Thoracic aorta (tissue), 2 donors: ENCODE measurements at places on chromosomes 3 and 15.

GRCh38 chr3:195870442-195870841, 37.9 kb downstream of the TNK2 start:
- no peaks in the 10 kb centered on the region for H3K27me3 ChIP-seq
- H3K4me1 ChIP-seq: no peaks in the 10 kb centered on the region
- peaks cover 47% of the 10 kb centered on the region for H3K36me3 ChIP-seq
- no peak overlapping the region for H3K4me3 ChIP-seq

DNA sequence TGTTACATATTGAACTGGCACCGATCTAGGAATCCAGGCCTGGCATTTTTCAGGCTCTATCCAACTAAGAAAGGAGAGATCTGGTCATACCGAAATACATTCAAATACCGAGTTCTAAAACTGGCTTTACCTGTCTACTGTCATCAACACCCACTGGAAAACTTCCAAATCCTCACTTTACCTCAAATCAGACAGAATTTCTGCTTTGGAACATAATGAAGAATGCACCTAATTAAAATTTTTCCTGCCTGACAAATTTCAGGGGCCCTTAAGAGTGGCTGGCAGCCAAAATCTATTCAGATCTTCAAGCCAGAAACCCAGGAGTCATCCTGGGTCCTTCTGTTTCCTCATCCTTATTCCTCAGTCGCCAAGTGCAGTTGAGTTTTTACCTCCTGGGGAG, 198.6 kb upstream of the FEZF2 start:
- H3K27me3 ChIP-seq: no peaks in the 10 kb centered on the region
- no peak overlapping the region for H3K4me3 ChIP-seq
- peaks cover 2% of the 10 kb centered on the region for H3K4me1 ChIP-seq
- no peak for DNase-seq

- no peaks in the 10 kb centered on the region for H3K36me3 ChIP-seq
- no peak for DNase-seq
- no peaks in the 10 kb centered on the region for H3K4me1 ChIP-seq
- H3K27ac ChIP-seq: no peak overlapping the region
- no peak overlapping the region for H3K4me3 ChIP-seq
Observed at GRCh38 chr3:155070932-155071387, 9.2 kb upstream of the MME start.

DNA sequence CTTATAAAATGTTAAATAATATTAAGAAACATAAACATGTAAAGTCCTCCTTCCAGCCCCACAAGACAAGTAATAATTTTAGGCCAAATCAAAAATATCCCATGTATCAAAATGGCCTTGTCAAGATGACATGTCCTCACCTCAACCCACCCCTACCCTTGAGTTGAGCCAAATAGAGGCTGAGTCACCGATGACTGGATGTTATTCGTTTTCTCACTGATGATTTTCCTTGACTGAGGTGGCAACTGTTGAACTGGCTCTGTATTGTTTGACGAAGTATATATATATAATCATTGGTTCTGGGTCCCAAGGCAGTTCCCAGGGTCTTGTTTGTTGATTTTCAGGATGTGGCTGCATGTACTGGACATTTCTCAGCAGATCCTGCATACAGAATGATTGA, 75.3 kb downstream of the TMEM108 start:
- H3K27ac ChIP-seq: no peak overlapping the region
- no peaks in the 10 kb centered on the region for H3K27me3 ChIP-seq
- no peak overlapping the region for H3K4me3 ChIP-seq
- H3K4me1 ChIP-seq: no peaks in the 10 kb centered on the region
- DNase-seq: no peak

DNA sequence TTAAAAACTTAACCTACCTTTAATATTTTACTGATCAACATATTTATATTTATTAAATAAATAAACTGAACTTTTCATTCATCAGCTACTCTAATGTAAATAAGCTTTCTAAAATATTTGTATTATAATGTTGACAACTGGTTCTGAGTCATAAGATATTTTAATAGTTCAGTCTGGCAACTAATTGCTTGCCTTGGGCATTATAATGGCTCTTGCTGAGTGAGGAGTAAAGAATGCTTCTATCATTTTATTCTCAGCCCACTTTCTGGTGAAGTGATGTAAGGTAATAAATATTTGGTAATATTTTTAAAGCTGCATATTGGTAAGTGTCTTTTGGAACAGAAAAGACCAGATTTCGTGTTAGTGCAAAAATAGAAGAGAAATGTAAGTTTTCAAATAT, 81.5 kb downstream of the DIPK2A start:
- peak overlapping the region; percentile 54 for H3K27ac ChIP-seq
- H3K36me3 ChIP-seq: no peaks in the 10 kb centered on the region
- DNase-seq: no peak
- H3K27me3 ChIP-seq: no peaks in the 10 kb centered on the region
- peaks cover 9% of the 10 kb centered on the region for H3K4me1 ChIP-seq
- H3K4me3 ChIP-seq: no peak overlapping the region

DNA sequence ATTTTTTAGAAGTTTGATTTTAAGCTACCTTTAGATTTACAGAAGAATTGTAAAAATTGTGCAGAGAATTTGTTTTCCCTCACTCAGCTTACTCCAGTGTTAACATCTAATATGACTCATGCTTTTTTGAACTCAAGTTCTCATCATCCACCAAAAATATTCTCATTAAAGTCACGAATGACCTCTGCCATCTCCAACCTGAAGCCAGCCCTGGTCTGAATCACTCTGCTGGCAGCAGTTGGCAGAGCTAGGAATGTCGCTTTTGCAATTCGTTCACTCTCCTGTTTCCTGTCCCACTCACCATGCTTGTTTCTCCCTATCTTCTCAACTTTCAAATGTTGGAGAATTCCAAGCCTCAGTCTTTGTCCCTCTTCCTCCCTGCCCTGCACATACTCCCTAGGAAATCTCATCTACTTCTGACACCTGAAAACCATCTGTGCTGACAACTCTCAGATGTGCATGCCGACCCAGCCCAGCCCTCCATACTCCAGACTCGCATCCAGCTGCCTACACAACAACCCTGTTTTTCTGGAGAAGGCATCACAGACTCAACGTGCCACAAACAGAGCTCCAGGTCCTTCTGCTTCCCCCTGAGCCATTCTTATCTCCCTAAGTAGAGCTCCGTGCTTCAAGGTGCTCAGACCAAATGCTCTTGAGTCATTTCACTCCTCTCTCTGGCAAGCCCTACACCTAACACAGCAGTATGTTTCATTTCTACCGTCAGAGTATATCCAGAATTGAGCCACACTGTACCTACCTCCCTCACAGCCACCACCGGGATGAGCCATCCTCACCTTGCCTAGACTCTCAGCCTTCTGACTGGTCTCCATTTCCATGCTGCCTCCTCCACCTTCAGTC, 24.9 kb downstream of the PRR23E start:
- no peak for DNase-seq
- no peak overlapping the region for H3K27ac ChIP-seq
- no peak overlapping the region for H3K4me3 ChIP-seq
- no peaks in the 10 kb centered on the region for H3K4me1 ChIP-seq
- no peaks in the 10 kb centered on the region for H3K27me3 ChIP-seq

DNA sequence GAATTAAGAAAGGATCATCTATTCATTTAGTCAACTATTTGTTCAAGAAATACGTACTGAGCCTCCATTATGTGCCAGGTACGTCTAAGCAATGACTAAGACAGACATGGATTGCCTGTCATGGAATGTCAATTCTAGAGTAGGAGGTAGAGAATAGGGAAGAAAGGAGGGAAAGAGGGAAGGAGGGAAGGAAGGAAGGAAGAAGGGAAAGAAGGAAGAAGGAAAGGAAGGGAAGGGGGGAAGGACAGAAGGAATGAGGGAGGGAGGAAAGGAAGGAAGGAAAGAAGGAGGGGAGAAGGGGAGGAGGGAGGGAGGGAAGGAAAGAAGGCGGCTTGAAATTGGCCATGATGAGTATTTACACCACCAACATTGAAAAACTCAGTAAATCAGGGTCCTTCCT, 39.3 kb upstream of the RFTN1 start:
- H3K4me1 ChIP-seq: peaks cover 6% of the 10 kb centered on the region
- H3K27me3 ChIP-seq: no peaks in the 10 kb centered on the region

DNA sequence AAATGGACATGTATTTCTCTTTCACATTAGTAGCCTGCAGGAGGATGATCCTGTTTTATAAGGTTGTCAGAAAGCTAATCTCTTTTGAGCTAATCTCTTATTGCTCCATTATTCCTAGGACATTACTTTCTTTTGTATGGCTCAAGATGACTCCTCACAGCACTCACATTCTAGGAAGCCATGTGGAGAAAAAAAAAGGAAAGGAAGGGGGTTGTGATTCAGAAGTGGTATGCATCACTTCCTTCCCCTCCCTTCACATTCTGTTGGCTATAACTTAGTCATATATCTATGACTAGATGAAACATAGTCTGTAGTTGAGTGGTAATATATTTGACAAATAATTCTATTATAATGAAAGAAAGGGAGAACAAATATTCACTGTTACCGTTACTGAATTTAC, 168.8 kb upstream of the TTC14 start:
- H3K27ac ChIP-seq: no peak overlapping the region
- no peaks in the 10 kb centered on the region for H3K36me3 ChIP-seq
- no peak for DNase-seq
- H3K4me1 ChIP-seq: no peaks in the 10 kb centered on the region
- H3K4me3 ChIP-seq: no peak overlapping the region

DNA sequence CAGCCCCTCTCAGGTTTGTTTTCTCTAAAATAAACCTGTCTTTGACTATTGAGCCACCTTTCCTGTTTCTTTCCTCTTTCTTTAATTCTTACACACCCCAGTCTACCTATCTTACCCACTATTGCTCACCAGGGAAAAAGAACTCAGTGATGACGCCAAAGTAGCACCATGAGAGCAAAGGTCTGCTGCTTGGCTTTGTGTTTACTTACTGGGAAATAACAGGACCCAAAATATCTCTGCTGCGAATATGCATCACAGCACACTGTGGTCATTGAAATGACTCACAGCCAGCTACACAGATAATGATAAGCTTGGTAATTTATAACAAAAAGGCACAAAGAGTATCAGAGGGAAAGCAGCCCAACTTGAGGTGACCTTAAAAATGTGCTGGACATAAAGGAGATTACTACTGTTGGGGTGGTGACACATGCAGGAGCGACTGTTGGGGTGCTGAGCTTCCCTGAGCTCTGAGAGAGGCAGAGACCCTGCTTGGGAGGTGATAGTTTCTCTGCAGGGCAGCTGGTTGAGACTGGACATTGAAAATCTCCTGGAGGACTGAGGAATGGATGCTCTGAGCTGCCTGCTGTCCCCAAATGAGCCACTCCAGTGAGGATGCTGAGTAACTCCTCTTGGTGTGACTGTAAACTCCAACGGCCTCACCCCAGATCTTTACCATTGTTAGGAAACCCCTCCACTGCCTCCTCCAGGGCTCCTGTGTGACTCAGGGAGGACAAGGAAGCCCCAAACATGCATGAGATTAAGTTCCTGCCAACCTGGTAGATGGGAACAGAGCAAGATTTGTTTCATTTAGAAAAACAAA, 14.5 kb downstream of the EFCAB12 start:
- H3K27me3 ChIP-seq: no peaks in the 10 kb centered on the region
- no peaks in the 10 kb centered on the region for H3K36me3 ChIP-seq
- no peak overlapping the region for H3K27ac ChIP-seq
- no peaks in the 10 kb centered on the region for H3K4me1 ChIP-seq

DNA sequence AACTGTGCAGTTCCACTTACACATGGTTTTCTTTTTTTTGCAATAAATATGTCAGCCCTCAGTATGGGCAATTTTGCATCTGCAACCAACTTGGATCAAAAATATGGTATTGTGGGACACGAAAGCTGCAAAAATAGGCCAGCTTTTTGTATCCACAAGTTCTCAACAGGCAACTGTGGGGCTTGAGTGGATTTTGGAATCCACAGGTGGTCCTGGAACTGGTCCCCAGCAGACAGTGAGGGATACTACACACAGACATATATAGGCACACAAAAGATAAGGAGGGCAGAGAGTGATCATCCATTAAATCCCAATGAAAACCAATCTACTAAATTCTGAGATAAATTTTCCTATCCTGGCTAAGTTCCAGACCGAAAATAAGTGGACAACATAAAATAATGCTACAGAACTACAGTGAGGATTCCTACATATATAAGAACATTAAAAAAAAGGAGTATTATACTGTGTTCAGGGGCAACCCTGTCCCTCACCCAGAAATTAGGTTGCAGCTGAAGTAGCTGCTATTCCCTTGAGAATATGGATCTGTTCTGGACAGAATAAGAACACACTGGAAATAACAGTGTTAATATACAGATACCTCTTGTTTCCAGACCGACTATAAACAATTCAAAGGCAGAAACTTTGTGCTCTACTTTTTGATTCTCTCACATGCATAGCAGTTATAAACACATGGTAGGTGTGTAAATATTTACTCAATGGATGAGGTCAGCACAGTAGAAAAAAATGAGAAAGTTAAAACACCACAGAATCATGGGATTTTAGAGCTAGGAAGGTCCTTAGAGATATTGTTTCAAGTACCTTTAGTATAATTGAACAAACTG, 25.4 kb downstream of the DENND4A start:
- DNase-seq: no peak
- H3K27me3 ChIP-seq: no peaks in the 10 kb centered on the region
- no peak overlapping the region for H3K27ac ChIP-seq
- H3K36me3 ChIP-seq: no peaks in the 10 kb centered on the region
- no peaks in the 10 kb centered on the region for H3K4me1 ChIP-seq

GRCh38 chr3:12273045-12273695, 15.7 kb upstream of the PPARG start:
- no peaks in the 10 kb centered on the region for H3K27me3 ChIP-seq
- H3K4me3 ChIP-seq: no peak overlapping the region
- H3K36me3 ChIP-seq: no peaks in the 10 kb centered on the region
- DNase-seq: no peak

- H3K27ac ChIP-seq: no peak overlapping the region
- DNase-seq: no peak
Observed at GRCh38 chr3:158086361-158086760, 19.9 kb downstream of the SHOX2 start.

DNA sequence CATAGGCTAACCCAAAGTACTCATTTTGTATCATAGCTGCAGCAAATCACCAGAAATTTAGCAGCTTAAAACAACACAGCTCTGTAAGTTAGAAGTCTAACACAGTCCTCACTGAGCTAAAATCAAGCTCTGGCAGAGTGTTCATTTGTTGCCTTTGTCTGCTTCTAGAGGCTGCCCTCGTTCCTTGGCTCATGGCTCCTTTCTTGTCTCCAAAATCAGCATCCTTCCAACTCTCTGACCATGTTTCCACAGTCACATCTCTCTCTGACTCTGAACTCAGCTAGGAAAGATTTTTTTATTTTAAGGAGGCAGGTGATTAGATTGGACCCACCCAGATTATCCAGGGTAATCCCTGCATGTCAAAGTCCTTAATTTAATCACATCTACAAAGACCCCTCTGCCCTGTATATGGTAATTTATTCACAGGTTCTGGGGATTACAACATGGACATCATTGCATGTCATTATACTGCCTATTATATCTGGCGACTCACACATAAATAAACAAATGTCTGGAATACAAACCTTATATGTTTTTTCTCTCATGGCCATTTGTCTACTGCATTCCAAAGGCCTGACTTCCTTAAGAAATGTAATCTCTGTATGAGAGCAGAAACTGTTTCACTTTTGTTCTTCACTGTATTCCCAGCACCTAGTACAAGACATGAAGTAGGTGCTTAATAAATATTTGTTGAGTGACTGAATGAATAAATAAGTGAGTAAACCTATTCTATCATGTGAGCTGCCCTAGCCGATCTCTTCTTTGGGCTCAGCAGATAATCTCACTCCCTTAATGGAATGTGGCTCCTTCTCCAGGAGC, 15.1 kb upstream of the UACA start:
- no peak overlapping the region for H3K4me3 ChIP-seq
- no peak for DNase-seq
- H3K27ac ChIP-seq: no peak overlapping the region
- peaks cover 8% of the 10 kb centered on the region for H3K4me1 ChIP-seq

GRCh38 chr15:62875626-62876021, 166.9 kb upstream of the TPM1 start:
- peaks cover 16% of the 10 kb centered on the region for H3K4me1 ChIP-seq
- no peak for DNase-seq
- H3K36me3 ChIP-seq: no peaks in the 10 kb centered on the region
- H3K4me3 ChIP-seq: no peak overlapping the region
- H3K27ac ChIP-seq: no peak overlapping the region
